HCT116 (cell line): ENCODE measurements at places on chromosomes 11 and 22. TPM values are rescaled to one million over a fixed set of nuclear protein-coding genes. Genes with fewer than 3 reads are reported as not detected.

DNA sequence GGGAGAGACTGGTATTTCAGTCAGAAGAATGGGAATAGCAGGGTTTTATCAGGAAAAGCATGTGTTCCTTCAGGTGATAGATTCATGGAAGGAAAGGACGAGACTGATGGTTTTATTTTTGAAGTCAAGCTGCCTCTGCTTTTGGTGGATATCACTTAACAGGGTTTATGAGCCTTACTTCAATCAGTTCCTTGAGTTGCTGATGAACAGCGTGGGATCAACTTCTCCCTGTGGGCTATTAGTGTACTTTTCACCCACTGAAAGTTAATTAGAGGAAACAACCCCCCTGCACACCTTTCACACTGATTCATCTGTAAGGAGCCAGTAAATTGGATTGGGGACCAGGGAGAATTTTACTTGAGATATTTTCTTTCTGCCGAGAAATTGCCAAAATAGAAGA lies 479.0 kb downstream of the NELL1 start:
- no peaks in the 10 kb centered on the region for H3K27me3 ChIP-seq
- no peaks in the 10 kb centered on the region for H3K4me1 ChIP-seq
- H3K27ac ChIP-seq = no peak overlapping the region
- no peak for DNase-seq
- H3K4me3 ChIP-seq = no peak overlapping the region
- no peaks in the 10 kb centered on the region for H3K36me3 ChIP-seq

GRCh38 chr22:37746366-37747079 lies 49.7 kb downstream of the TRIOBP start:
- peak overlapping the region; percentile 98 for H3K4me3 ChIP-seq
- H3K36me3 ChIP-seq = no peaks in the 10 kb centered on the region; the same call in 1 of the 2 replicates
- DNase-seq = no peak
- H3K27ac ChIP-seq = peak overlapping the region; percentile 98
- no peaks in the 10 kb centered on the region for H3K27me3 ChIP-seq

GRCh38 chr11:130840679-130841078 lies 75.6 kb downstream of the SNX19 start:
- H3K4me3 ChIP-seq = no peak overlapping the region
- H3K27me3 ChIP-seq = peaks cover 23% of the 10 kb centered on the region
- no peak for DNase-seq
- H3K4me1 ChIP-seq = no peaks in the 10 kb centered on the region
- no peak overlapping the region for H3K27ac ChIP-seq

C11orf52 gene
- total RNA-seq = 4.6 TPM

DNA sequence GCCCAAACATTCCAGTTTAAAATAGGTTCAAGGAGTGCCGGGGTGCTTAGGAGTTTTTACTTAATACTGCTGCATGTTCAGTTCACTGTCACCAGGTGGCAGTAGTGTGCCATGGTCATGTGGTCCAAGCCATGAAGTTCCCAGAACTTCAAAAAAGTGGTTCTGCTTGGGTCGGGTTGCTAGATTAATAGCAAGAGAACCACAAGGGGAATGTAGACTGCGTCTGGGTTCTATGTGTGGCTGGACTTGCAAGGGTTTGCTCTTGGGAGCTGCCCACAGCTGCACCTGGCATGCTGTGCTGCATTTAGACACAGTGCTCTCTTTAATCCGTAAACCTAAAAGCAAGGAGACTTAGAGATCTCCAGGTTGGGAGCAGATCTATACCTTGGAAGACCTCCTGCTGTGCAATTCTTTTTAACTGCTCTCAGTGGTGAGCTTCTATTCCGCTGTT lies 6.5 kb upstream of the SPON1 start:
- peaks cover 25% of the 10 kb centered on the region; the same call in 1 of the 2 replicates for H3K27me3 ChIP-seq
- no peak overlapping the region for H3K27ac ChIP-seq
- H3K4me1 ChIP-seq = no peaks in the 10 kb centered on the region
- no peaks in the 10 kb centered on the region for H3K36me3 ChIP-seq
- DNase-seq = peak; percentile 54

DNA sequence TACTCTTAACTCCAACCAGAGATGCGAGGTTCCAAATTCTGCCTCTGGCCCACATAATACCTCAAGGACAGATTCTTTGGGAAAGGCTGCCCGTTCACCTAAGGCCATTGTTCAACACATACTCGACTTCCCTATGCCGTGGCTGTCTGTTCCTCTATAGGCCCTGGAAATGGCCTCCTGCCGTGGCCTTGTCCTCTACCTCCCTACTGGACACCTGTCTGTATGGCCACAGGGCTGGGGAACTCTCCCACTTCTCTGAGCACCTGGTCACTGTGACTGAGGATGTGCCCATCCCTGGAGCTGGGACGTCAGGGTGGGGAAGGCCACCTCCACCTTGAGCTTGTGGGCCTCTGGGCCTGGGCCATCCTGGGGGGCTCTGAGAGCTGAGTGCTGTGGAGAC lies 340.5 kb upstream of the B3GAT1 start:
- peaks cover 21% of the 10 kb centered on the region; the same call in 1 of the 2 replicates for H3K27me3 ChIP-seq
- no peak for DNase-seq
- no peaks in the 10 kb centered on the region for H3K4me1 ChIP-seq

OR10A2 gene
- not detected for total RNA-seq

DNA sequence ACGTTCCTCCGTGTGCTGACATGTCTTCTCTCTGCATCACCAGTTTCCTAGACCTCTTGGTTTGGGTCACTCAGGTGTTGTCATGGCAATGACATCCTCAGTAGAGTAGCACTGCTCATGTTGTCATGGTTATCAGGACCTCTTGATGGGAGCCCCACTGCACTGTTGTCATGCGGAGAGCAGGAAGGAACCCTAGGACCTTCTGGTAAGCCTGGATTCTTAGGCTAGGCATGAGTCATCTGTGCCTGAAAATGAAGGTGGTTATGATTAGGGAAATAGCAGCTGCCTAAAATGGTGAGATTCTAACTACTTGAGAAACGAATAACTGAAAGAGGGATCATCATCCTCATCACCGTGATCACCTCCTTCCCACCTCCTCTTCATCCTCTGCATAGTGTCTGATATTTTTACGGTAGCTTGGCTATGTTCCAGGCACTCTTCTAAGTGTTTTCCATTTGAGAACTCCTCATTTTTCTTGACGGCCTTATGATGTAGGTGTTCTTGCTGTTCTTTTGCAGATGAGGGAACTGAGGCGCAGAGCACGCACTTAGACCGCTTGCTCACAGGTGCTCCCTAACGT lies 858.4 kb downstream of the NTM start:
- no peaks in the 10 kb centered on the region for H3K4me1 ChIP-seq
- no peak for DNase-seq
- H3K27ac ChIP-seq = no peak overlapping the region
- H3K4me3 ChIP-seq = no peak overlapping the region

- no peak overlapping the region for H3K4me3 ChIP-seq
- peaks cover 20% of the 10 kb centered on the region; the same call in 1 of the 2 replicates for H3K4me1 ChIP-seq
- DNase-seq = no peak
- no peaks in the 10 kb centered on the region for H3K27me3 ChIP-seq
- no peak overlapping the region for H3K27ac ChIP-seq
Measured at GRCh38 chr11:12838463-12839123, 164.4 kb downstream of the TEAD1 start.

- no peak overlapping the region for H3K4me3 ChIP-seq
- H3K4me1 ChIP-seq = no peaks in the 10 kb centered on the region
- H3K27ac ChIP-seq = no peak overlapping the region
Measured at GRCh38 chr11:28887681-28888080, 779.5 kb downstream of the METTL15 start.

DNA sequence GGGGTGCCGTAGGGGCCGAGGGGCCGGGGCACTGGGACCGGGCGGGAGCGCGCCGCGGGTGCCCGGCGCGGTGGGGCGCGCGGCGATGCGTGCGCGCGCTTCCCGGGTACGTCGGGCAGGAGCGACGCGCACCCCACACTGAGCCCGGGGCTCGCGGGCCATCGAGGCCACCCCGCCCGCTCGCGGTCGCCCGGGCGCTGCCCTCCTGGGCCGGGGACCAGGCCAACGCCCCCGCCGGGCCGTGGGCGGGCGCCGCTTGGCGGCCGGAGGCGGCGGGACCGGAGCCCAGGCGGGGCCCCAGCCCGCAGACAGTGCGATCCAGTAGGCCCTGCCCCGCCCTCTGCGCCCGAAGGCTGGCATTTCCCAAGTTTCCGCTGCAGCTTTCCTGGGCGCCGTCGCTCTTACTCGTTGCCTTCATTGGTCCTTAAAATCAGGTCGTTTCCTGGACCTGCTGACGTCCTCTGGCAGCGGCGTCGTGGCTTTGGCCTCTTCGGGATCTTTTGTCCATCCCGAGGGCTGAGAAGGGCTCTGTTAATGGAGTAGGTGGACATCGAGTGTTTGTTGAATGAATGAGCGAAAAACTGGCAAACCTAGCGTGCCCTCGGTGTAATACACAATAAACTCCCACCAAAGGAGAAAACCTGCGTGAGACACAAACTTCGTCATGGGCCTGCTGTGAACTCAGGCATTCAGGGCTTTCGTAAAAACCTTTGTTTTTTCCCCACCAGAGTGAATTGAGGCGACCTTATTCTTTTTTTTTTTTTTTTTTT lies 638 bp downstream of the PARVA start:
- peak overlapping the region; percentile 85 for H3K27ac ChIP-seq
- peak; percentile 75 for DNase-seq
- peak overlapping the region; percentile 69 for H3K4me3 ChIP-seq
- H3K27me3 ChIP-seq = no peaks in the 10 kb centered on the region
- peaks cover 21% of the 10 kb centered on the region for H3K4me1 ChIP-seq
